ENCODE measurements at places on chromosomes 6 and 20.

- no peak for DNase-seq
Measured at GRCh38 chr6:23301556-23301955, 732.2 kb downstream of the HDGFL1 start.

- DNase-seq, result peak; percentile 23
Measured at GRCh38 chr6:53439556-53439955, 90.8 kb upstream of the ELOVL5 start.

DNA sequence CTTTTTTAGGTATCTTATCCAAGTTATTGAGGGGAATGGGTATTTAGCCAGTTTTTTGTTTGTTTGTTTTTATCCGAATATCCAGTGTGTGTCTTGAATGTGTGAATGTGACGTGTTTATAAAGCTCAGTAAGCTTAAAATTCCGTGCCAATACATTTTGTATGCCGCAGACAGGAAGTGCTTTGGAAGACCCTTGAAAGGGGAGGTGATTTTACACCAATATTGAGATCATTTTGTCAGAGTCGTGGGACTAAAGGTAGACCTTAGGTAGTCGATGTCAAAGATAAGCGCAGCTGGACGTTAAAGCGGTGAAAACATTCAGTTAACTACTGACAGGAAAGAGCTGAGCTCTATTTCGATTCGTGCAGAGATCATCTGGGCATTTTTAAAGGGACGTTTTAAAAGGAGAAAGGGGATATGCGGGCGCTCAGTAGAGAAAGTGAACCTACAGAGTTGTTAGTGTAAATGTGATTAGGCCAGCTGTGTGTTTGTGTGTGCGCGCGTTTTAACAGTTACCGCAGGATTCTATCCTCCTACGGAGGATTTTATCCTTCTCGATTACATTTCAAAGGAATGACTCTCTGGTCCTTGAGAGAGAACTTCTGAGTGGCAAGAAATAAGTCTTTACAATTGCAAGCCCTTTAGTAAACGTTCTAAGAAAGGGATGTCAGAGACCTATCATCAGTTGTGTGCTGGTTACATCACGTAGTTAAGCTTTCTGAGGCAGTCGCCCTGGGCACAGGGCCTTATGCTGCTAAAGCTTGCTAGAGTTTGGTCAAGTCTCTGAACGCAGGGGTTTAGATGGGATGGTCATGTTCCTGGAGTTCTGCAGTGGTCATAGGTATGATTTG is 625 bp upstream of the ECHDC1 start:
- peak; percentile 26 for DNase-seq

DNA sequence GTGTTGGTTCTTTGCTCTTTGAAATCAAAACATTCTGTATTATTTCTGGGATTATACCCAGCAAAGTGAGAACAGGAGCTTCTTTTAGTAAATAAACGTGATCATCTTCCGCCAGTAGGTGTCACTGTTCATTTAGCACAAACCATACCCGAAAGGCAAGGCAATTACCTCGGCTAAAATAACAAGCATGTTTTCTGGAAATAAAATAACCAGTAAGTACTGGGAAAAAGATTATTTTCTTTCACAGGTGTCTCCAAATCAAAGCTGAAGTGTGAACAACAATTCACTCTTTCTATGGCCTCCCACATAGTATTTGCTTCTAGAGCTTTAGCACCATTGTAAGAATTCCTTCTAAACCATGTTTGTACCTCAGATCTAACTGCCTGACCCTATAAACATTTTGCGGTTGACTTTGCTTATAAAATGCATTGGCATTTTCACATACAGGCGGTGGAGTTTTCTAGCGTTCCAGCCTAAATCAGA is 144.6 kb upstream of the AGPAT4 start:
- peak; percentile 91 for DNase-seq

GRCh38 chr6:96816301-96816817 is 20.9 kb downstream of the GPR63 start:
- DNase-seq, result no peak

Measured in muscle of back (tissue), 13 donors.